Mononuclear cell (primary cell): ENCODE measurements at places on chromosomes 13 and 19. TPM values are rescaled to one million over a fixed set of nuclear protein-coding genes. Genes with fewer than 3 reads are reported as not detected.

Gene GPC6
- total RNA-seq: 0.31 TPM

Gene ZNF579
- total RNA-seq: 2.7 TPM

Gene CYP2A6
- not detected for total RNA-seq

Gene DNAAF3
- 0.52 TPM for total RNA-seq

Gene URAD
- total RNA-seq: not detected

Gene ZNF578
- 1.3 TPM for total RNA-seq

Gene NXNL1
- total RNA-seq: not detected

Gene KISS1R
- 0.10 TPM for total RNA-seq

Gene C1QTNF9
- not detected for total RNA-seq

Gene ZNF98
- 0.21 TPM for total RNA-seq

Gene GATAD2A
- total RNA-seq: 66.5 TPM

Gene ZNF524
- 9.6 TPM for total RNA-seq
